ENCODE measurements at places on chromosomes 4 and X.
A peak's percentile ranks its signal among the peaks of the same experiment; 100 is the strongest.

- no peak for DNase-seq
Observed at GRCh38 chr4:23920296-23920695, 30.4 kb upstream of the PPARGC1A start.

DNA sequence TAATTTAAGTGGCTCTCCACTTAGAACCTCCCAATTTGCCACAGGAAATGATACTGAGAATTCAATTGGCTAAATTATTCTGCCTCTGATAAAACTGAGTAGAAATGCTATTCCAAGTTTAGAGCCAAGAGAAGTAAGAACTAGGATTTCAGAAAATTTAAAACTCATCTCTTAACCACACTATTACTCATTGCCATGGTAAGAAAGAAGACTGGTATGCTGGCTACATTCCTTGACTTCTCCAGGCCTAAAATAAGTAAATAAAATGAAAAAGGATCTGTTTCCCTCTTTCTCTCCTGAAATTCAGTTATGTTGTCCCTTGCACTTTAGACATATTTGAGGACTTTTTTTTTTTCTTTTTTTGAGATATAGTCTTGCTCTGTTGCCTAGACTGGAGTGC, 23.3 kb downstream of the ZNF280C start:
- DNase-seq = no peak

DNA sequence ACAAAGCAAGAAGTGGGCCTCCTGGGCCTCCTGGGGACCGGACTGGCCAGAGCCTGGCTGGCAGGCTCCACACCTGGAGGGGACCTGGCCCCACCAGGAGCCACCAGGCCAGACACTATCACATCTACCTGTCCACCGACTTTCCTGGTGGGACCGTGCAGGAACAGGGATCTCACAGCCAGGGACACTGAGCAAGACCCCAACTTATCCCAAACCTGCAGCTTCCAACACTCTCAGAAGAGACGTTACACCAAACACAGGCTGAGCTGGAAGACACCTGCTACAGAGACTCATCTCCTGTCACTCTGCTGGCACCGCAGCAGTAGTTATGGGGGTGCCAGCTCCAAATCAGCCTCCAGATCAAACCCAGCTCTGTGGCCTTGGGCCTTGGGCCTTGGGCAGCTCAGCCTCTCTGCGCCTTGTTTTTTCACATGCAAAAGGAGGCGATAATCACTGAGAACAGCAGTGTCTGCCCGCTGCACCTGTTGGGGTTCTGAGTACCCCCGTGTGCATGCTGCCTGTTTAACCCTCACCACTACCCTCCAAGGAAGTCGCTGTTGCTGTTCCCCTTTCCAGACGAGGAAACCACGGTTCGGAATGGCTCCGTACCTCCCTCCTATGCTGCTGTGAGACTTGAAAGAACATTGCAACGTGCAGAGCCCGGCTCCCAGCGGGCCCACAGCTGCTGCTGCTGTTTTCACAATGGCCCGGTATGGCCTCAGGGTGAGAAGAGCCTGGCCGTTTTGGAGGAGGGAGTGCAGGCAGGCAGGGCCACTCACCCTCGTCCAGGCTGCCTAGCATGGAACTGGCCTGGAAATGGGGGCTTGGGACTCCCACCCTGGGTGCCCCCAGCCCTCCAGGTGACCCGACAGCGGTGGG, 69.6 kb downstream of the ADRA2C start:
- DNase-seq = no peak

- DNase-seq = no peak
Observed at GRCh38 chr4:101708293-101709039, 82.1 kb upstream of the BANK1 start.

GRCh38 chr4:53490161-53490956, 100.9 kb downstream of the LNX1 start:
- no peak for DNase-seq

DNA sequence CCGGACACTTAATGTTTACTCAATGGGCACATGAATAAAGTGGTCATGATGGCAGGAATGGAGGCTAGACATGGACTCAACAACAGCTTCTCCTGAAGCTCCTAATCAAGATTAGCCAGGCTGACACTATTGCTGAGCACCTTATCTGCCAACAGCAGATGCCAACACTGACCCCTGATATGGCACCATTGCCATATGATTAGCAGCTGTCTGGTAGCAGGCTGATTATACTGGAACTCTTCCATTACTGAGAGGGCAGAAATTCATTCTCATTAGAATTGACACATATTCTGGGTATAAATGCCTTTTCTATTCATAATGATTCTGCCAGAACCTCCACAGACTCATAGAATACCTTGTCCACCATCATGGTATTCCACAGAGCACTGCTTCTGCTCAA, 18.4 kb upstream of the AFF1 start:
- no peak for DNase-seq

GRCh38 chr4:10091531-10092181, 24.9 kb downstream of the WDR1 start:
- no peak for DNase-seq

DNA sequence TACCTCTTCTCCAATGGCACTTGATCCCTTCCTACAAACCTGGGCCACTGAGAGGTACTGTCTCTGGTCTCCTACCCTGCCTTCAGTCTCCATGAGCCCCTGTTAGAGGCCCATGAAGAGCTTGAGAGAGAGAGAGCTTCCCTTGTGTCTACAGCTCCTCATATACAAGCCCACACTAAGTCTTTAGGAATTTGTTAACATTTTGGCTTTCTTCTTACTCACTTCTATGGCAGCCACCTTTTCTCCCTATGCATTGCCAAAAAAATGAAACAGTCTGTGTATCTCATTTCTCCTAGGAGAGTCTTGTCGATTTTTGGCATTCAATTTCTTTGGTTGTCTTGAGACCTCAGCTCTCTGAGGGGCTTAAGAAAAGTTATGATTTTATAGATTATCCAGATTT, 90.9 kb upstream of the LNX1 start:
- DNase-seq = no peak

DNA sequence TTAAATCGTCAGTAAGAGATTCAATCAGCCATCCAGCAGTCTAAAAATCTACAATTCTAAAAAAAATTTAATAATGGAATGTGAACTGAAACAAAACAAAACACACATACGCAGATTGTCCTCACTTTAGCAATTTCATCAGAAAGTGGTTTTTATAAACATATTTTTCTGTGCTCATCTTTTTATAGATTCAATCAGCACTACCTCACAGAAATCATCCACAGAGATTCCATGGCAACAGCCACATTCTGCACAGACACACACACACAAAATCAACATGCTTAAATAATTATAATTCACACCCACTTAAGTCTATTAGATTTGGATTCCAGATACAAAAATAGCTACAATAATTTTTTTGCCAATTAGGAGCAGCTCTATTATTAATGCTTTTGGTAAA, 149.0 kb upstream of the KCNIP4 start:
- DNase-seq = no peak

DNA sequence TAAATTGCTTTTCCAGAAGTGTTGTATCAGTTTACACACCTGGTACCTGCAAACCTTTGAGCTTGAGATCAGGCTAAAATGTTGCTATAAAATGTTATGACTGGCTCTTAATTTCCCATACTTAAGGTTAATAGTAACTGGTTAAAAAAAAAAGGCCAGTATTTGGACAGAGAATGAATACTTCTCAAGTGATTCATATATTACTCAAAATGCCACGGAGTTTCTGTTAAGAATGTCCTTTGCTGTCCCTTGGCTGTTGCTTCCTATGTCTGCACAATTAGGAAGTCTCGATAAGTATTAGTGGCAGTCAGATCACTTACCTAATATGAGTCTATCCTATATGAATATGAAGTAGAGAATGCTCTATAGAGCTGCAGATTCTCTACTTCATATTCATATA, 232.2 kb upstream of the IGFBP7 start:
- DNase-seq = no peak

DNA sequence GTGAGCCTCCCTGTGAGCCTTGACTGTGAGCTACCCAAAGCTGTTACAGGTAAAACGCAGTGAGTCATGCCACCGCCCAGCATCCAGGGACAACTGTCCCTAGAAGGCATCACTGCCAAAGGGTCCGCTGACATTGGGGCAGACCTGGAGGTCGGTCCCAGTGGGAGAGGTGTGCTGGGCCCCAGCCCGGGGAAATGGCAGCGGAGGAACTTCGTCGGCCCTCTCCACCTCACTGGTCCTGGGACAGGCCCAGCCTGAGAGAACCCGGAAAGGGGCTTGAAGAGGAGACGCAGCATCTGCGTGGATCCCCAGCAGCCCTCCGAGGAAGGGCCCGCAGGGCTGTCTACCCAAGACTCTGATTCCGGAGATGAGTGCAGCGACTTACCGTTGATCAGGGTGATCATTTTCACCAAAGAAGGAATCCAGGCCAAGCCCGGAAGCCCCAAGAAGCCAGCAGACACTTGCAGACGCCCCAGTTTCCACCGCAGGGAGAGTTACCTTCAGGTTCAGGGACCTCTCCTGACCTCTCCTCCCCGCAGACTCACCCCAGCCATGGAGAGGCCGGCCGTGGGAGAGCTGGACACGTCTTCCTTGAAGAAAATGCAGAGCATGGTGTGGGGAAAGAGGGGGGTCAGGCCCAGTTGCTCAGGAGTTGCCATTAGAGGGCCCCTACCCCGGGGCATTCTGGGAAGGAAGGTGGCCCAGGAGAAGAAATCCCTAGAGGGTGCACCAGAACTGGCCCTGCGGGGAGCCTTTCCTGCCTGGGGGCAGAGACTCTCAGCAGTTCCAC, 51.2 kb downstream of the CXorf49B start:
- DNase-seq = no peak

- no peak for DNase-seq
Observed at GRCh38 chr4:162406637-162407365, 243.0 kb upstream of the FSTL5 start.

DNA sequence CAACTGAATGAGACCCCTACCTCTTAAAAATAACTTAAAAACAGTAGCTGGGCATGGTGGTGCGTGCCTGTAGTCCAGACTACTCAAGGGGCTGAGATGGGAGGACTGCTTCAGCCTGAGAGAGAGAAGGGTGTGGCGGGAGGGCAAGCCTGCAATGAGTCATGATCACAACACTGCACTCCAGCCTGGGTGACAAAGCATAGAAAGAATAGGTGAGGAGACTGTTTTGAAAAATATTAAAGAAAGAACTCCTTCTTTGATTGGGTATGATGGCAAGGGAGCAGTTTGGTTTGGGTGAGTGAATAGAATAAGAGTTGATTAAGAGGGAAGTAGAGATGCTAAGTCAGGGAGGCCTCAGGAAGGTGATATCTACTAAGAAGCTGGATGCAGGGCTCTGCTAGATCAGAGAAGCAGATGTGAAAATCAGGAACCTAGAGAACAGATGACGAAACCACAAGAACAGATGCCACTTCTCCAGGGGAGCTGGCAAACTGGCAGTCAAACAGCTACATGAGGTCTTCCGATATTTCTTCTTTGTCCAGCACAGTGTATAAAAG, 318.6 kb downstream of the OPHN1 start:
- DNase-seq = no peak

GRCh38 chrX:40607381-40607780, 15.8 kb upstream of the MPC1L start:
- DNase-seq = no peak

- DNase-seq = no peak
Observed at GRCh38 chrX:44003975-44004374, 30.8 kb upstream of the NDP start.

- peak; percentile 1 for DNase-seq
Observed at GRCh38 chr4:54940996-54941865, 184.2 kb downstream of the KDR start.

DNA sequence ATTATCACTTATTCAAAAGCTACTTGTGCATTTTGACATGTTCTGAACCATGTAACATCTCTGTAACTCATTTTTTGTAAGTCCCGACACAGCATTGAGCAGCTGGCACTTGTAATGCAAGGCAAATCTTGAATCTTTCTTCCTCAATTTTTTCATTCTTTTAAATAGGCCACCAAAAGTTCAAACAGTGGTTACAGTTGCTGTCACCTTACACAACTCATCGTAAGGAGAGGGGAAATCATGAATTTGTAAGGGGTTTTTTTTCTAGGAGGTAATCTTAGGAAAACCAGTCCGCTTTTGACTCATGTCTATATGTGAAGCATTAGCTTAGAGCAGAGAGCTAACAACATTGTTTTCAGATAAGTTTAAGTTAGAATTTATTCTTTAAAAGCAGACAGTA, 124.5 kb downstream of the PDLIM5 start:
- no peak for DNase-seq

DNA sequence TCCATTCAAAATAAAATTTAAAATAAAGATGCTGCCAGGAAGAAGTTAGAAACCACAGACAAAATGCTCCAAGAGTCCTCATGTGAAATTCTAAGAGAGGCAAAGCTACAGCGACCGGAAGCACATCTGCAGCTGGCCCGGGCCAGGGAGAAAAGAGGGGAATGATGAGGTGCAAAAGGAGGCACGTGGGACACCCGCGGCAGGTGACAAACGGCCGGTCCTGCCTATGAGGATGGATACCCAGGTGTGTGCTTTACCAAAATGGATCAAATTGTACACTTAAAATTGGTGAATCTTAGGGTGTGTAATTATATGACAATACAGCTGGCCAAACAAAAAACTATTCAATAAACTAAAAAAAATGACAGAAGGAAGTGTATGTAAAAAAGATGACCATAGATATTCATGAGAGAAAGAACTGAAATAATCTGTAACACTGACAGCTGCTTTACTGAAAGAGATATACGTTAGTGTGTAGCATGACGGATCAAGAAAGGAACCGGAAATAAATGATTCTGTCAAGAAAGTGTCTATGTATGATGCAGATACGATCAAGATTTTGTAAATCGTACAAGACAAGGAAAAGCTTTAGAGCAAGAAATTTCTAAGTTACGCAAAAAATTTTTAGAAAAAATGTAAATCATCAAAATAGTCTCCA, 29.5 kb downstream of the PPP2R3B start:
- no peak for DNase-seq

DNA sequence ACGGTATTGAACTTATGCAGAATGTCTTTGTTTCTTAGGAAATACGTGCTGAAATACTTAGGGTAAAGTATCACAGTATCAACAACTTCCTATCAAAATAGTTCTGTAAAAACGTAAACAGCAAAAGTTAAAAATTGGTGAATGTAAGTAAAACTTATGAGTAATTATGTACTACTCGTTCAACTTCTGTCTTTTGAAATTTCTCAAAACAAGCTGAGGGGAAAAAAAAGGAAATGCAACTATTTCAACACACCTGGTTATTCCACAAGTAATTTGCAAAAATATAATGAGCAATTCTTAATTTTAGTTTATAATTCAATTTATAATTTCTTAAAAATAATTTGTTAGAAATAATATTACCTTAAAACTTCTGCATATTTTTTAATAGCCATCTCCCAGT, 8.3 kb downstream of the PPID start:
- DNase-seq = no peak

DNA sequence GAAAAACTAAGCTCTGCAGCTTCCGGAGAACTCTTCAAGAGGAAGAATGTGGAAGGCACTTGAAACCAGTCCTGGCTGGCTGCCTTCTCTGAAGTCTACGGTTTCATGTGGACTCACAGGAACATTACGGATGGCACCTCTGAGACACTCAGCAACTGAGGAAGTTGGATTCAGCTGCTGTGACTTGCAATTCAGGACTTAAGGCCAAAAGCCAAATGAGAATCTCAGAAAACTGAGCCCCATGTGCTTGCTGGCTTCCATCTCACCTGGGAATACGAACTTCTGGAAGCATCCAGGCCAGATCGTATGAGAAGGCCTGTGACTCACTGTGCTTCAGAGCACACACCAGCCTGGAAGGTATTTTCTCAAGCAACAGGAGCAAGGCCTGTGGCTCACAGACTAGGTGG, 107.8 kb upstream of the GPC4 start:
- DNase-seq = no peak
